COR-L47 (cell line): ENCODE measurements at places on chromosomes 13 and 19.
A peak's percentile ranks its signal among the peaks of the same experiment; 100 is the strongest.

DNA sequence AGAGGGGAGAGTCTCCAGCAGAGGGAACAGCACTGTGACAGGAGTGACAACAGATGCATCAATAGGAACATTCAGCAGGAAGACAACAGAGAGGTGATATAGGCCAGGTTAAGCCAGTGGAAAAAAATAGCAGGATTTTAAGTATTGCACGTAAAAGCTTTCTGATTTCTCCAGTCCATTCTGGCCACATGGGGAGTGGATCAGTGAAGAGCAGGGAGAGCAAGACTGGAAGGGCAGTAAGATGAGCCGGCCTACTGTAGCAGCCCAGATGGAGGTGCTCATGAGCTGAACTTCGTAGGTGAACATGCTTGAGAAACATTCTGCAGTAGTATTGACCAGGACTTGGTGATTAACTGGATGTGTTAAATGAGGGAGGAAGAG lies 1.7 kb downstream of the UTP14C start:
- no peak for DNase-seq

- DNase-seq, result peak; percentile 48
These were observed 590 bp upstream of the LGI4 start for GRCh38 chr19:35135389-35135909.

- DNase-seq, result no peak
These were observed 73.7 kb downstream of the SLC15A1 start for GRCh38 chr13:98678741-98679140.

DNA sequence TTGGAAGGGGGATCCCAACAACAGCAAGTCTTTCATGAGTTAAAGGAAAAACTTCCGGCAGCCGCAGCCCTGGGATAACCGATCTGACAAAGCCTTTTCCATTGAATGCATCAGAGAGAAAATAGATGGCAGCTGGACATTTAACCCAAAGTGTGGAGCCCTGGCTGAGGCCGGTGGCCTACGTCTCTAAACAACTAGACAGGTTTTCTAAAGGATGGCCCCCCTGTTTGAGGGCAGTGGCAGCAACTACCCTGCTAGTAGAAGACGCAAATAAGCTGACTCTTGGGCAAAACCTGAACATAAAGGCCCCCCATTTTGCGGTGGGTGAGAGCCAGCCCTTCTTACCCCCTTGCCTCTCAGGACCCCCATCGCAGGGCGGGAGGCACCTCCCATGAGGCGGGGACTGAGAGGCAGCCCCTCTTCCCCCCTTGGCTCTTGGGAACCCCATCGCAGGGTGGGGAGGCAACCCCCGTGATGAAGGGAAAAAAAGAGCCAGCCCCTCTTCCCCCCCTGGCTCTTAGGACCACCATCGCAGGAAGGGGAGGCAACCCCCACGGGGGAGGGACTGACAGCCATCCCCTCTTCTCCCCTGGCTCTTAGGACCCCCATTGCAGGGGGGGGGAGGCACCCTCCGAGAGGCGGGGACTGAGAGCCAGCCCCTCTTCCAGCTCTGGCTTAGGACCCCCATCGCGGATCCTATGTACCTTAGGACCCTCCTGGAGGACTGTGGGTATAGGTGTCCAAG lies 2422.9 kb upstream of the PCDH20 start:
- DNase-seq, result no peak

DNA sequence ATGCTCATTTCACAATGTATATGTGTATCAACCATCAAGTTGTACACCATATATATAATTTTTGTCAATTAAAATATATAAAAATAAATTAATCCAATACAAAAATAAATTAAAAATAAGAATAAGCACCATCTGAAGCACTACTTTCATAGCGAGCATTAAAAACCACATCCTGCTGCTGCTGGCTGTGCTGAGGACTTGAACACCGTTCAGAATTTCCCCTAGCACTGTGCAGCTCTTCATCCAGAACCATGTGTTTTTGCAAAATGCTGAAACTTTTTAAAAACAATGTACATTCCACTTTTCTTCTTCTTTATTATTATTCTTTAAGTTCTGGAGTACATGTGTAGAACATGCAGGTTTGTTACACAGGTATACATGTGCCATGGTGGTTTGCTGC lies 40.0 kb upstream of the FOXO1 start:
- no peak for DNase-seq

DNA sequence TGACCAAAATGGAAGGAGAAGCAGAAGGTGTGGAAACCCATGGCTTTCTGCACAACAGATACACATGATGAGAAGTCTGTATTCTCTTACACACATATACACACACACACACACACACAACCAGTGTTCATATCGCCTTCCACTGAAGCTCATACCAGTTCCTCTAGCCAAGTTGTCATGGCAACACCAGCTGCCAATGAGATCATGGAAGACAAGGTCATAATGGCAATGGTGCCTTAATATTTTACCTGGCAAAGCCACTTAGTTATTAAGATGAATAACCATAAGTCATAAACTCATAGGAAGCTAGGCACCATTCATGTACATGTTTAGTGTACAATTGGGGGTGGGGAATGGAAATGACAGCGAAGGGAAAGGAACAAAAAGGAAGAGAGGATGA lies 2.6 kb upstream of the DHRS12 start:
- DNase-seq, result peak; percentile 36

DNA sequence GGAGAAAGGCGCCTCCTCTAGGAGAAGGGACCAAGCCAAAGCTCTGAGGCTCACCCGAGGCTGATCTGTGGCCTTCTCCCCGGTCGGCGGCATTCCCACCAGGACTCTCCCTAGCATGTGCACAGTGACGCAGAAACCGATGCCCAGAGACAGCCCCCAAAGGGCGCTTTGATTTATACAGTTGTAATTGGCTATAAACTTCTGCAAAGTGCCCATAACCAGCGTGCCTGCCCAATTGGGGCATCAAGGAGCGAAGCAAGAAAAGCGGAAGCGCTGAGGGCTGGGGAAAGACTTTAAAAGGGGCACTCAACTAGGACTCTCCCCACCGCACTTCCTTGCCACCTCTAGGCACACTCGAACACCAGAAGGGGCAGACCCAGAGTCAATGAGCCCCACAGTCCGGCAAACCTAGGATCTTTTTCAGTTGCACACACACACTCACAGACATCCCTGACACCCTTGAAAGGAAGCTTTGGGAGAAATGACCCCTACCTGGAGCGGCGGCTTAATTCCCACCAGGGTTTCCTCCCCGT lies 1.8 kb downstream of the CDX2 start:
- DNase-seq, result no peak

DNA sequence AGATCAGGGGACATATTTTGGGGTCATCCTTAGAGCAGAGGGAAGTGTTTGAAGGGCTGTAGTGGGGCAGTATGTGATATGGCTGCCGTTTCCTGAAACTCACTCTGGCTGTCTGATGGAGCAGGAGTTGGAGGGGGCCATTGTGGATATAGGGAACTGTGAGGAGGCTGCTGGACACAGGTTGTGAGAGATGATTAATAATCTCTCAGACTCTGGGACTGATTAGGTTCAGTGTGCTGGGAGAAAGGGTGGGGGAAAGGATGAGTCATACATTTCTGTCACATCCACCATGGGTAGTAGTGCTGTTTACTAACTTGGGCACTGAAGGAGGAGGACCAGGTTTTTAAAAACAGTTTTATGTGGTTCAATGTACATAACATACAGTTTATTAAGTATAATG lies 4.8 kb downstream of the B3GLCT start:
- DNase-seq, result peak; percentile 12

GRCh38 chr19:8224394-8225145 lies 15.4 kb downstream of the CERS4 start:
- DNase-seq, result no peak

- DNase-seq, result no peak
These were observed 127.2 kb downstream of the SOX1 start for GRCh38 chr13:112194167-112194530.

- peak; percentile 65 for DNase-seq
These were observed 5.0 kb downstream of the ZSCAN5A start for GRCh38 chr19:56309511-56310185.

DNA sequence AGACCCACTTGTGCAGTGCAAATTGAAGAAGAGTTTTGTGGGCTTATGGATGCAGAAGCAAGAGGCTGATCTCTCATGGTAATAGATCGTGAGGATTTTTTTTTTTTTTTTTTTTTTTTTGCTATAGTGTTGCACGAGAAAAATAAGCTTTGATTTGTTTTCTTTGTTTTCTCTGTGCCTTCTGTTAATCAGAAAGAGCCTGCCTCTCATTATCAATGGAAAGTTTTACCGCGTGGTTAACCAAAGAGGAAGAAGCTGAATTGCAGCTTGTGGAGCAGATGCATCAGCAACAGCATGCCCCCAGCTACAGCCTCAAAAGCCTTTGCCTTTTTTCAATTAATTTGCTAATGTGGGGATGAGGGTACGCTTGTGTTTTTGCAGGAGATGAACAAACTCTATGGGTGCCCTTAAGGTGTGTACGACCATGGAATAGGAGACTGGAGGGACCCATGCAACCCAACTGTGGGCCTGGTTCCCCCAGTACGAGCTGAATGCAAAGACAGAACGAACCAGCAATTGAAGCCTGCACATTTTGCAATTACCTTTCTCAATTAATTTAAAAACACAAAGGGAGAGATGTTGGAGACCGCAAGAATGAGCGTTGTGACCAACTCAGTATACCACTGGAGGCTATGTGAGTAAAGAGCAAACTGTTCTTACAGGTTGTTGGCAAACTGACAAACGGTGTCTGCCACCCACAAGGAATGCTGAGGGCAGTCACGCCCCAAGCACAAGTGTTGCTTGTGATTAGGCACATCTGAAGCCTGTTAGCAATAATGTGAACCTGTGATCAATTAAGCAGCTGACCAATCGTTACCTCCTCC lies 58.6 kb upstream of the SPRY2 start:
- DNase-seq, result peak; percentile 12

DNA sequence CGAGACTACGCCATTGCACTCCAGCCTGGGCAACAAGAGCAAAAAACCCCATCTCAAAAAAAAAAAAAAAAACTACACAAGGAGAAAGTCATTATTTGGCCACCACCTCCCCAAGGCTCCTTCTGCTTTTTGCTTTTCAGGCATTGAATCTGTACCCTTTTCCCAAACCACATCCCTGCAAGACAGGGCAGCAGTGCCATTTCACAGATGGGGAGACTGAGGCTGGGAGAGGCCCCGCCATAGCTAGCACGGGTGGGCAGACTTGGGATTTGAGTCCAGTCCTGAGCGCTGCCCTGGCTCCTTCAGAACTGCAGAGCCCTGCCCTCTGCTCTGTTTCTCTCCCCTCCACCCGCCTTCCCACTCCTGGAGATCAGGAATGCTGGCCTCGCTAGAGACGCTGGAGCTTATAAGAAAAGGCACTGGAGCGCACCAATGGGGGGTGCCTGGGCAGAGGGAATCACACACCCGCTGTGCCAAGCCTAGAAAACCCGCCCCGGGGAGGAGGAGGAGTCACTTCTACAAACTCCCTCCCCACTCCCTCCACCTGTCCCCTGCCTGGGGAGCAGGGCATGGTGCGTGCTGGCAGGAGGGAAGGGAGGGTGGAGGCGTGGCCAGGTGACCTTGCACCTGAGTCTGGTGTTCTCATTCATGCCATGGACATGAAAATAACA lies 17.6 kb downstream of the TJP3 start:
- DNase-seq, result peak; percentile 78

DNA sequence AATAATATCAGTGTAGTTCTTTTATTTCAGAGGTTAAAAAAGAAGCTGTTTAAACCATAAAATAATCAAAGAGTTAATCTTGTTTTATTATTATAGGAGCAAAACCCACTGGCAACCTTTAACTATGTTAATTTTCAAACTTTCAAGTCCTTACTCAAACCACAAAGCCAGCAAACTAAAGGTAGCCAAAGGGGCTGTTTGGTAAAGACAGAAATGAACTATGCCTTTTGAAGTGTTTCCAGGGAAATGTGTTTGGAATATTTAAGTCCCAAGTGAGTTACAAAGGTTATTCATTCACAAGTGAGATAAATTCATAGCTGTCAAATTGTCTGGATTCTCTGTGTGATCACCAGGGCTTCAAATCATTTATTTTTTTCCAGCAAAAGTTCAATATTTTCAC lies 264.7 kb downstream of the MZT1 start:
- DNase-seq, result no peak

DNA sequence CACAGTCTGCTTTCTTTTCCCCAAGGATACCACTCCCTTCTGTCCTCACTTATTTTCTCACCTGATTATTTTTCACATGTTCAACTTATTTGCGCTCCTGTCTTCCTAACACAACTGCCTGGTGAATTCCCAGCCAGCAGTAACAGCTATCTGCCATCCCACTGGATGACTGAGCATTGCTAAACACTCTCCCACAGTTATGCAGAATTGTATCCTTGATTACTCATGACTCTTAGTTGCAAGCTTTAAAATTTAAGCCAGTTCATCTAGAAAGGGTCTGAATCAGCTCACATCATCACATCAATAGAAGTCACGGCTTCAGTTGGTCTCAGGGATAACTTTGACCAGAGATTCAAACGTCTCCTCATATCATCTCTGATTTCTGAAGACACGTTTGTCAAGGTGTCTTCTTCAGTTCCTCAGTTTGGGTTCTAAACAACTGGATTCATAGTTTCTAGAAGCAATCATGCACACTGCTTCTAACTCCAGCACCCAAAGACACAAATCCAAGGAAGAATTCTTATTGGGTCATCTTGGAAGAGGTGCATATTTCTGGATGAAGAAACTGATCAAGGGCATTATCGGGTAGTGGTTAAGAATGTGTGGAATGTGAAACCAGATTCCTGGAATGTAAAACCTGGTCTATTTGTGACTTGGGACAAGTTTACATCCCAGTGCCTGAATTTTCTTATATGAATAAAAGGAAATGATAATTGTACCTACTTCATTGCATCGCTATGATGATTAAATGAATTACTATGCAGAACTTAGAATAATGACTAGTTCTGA lies 13.9 kb upstream of the DACH1 start:
- DNase-seq, result no peak

DNA sequence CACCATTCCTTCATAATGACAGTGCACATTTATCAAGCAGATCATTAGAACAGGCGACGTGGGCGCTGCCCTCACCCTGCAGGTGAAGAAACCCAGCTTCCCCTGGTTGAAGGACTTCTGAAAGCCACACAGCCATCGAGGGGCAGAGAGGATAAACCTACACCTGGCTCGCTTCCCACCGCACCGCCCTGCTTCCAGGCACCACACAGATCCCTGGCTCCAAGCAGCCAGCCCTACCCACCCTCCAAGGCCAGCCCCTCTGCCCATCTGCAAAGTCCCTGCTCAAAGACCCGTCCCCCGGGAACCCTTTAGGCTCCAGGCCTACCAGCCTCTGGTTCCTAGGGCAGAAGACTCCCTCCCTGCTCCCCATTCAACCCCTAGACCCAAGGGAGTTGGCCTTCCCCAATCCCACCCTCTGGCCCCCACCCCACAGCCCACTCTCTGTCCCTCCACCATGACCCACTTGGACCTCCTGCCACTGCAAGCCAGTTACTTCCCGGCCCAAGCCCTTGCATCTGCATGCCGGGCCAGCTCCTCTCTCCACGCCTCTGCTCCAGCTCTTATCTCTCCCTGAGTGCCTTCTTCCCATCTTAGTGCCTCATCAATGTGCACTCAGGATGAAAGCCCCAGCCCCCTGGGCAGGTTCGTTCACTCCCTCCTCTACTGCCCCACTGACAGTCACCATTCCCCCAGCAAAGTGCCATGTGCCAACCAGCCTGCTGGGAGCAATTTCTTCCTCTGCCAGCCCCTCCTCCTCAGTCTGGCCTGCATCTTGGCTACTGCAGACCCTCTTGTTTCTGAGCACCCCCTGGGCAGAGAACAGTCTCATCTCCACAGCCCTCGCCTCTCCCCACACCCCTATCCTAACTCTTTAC lies 28.0 kb downstream of the PEPD start:
- DNase-seq, result no peak

- no peak for DNase-seq
These were observed 29.4 kb downstream of the MARK4 start for GRCh38 chr19:45280471-45280961.
